ENCODE measurements at places on chromosomes 13 and 19.

GRCh38 chr13:103033999-103034398 lies 32.2 kb downstream of the SLC10A2 start:
- no peak for DNase-seq

DNA sequence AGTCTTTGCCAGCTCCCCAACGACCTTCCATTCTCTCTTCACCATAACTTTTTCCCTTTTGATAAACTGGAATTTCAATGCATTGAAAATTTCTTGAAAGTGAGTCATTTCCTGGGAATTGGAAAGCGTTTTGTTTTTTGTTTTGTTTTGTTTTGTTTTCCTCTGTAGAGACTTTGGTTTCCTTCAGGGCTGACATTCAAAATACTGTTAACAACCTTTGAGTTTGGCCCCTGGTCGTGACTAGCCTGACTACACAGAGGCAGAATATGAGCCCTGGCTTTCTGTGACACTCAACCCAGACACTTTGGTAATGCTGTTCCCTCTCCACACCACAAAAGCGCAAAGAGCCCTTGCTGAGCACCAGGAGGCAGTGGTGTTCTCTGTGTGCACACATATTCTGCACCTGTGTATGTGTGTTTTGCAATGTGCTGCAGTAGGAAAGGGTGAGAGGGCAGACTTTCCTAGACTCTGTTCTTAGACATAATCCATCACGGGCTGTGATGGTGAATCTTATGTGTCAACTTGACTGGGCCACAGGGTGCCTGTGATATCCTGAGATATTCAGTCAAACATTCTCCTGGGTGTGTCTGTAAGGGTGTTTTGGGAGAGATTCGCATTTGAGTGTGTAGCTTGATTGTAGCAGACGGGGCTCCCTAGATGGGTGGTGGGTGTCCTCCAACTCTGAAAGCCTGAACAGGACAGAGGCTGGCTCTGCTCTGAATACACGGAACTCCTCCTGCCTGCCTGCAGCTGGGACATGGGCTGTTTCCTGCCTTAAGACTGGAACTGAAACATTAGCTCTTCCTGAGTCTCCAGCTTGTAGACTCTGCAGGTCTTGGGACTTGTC lies 29.5 kb upstream of the ANKRD10 start:
- DNase-seq, result no peak

DNA sequence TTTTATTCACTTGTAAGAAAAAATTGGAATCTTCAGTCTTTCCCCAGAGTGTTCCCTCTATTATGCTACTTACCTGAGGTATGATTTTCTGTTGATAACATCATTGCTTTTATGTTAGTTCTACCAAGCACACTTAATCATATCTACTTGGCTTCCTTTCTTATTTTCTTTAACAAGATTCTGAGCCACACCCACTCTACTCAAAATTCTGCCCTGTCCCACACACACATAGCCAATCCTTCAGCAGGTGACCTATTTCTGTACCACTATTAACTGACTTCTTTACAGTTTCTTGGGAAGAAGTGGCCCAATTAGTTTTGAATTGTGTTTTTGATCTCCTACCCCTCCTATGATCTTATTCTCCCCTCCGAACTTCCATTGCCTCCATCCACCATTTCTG lies 215.7 kb downstream of the PCDH9 start:
- no peak for DNase-seq

DNA sequence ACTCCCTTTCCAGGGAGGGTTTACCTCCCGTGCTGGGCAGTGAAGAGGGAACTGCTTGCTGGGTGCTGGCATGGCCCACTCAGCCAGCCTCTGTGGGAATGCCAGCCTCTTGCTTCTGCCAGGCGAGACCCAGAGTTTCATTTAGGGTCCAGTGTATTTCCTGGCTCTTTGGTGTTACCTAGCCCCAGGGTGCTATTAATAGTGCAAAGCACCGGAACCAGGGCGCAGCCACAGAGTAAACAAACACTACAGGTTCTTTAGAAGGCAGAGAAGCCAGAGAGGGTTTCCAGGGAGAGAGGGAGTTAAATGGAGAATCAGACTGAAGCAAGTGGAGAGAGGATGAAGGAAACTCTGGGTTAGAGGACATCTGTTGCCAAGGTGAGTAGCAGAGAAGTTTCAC lies 74.9 kb upstream of the SPATA13 start:
- no peak for DNase-seq

DNA sequence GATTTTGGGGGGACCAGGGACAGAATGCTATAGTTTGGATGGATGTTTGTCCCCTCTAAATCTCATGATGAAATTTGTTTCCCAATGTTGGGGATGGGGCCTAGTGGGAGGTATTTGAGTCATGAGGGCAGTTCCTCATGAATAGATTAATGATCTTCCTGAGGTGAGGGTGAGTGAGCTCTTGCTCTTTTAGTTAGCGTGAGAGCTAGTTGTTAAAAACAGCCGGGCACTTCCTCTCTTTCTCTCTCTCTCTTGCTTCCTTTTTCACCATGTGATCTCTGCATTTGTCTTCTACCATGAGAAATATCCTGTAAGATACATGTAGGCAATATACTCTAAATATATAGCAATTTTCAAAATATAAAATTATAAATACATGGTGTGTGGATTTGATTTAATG lies 290.8 kb upstream of the PCDH9 start:
- no peak for DNase-seq

- no peak for DNase-seq
These were observed 251.0 kb downstream of the GPC5 start for GRCh38 chr13:91649456-91649855.

GRCh38 chr13:93976528-93976927 lies 503.0 kb downstream of the DCT start:
- DNase-seq, result no peak

GRCh38 chr13:41707194-41707821 lies 250.0 kb downstream of the RGCC start:
- DNase-seq, result no peak

DNA sequence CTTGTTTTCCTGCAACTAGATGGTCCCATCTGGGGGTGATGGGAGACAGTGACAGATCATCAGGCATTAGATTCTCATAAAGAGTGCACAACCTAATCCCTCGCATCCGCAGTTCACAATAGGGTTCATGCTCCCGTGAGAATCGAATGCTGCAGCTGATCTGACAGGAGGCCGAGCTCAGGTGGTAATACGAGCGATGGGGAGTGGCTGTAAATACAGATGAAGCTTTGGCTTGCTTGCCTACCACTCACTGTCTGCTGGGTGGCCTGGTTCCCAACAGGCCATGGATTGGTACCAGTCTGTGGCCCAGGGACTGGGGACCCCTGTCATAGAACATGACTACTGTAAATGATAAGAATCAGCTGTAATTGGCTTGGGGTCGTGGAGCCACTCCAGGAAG lies 28.0 kb downstream of the WDR88 start:
- DNase-seq, result no peak

DNA sequence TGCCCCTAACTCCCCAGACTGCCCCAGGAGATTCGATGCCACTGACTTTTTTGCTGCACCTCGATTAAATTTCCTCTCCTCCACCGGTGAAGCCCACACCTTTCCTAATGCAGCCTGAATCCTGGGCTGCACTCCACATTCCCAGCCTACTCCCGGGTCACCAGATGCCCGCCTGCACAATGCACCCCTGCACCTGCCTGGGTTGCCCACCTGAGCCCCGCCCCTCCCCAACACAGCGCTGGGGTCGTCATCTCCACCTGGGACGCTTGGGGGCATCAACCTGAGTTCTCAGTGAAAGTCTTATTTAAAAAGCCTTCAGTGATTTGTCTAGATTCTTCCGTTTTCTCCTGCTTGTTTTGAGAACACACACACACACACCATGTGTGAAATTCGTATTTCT lies 24.5 kb upstream of the DPP9 start:
- DNase-seq, result no peak

GRCh38 chr19:17491287-17491686 lies 20.2 kb upstream of the PGLS start:
- DNase-seq, result no peak

GRCh38 chr13:78241278-78241919 lies 322.8 kb upstream of the EDNRB start:
- DNase-seq, result no peak

DNA sequence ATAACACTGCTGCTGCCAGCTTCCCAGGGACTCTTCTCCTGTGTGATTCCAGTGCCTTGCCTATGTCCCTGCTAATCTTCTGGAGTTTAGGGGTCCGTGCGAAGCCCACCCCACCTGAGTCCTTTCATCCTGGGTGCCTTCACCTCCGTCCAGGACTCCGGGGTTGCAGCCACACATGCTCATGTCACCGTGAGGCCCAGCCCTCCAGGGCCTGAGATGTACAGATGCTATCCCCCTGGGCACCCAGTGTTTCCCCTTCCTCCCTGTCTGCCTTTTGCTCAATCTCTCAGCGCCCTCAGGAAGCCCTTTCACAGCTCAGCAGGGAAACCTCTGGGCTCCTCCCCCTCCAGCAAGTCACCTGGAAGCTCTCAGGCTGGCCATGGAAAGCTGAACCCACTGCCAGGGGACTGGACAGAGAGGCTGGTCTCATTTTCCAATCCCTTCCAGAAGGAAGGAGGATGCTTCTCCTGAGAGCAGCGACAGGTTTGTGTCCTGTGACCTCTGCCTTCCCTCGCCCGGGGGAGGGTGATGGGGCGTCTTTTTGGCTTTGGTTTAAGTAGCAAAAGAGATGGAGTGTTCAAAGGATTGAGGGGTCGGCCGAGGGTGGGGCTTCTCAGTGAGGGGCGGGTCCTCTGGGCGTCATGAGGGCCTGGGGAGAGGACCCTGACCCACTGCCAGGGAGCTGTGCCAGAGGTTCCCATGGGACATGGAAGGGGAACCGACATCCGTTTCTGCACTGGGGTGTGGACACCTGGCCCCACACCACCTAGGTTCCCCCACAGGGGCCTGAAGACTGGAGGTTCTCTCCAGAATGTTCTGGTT lies 30.8 kb upstream of the TFDP1 start:
- DNase-seq, result no peak

- DNase-seq, result no peak
These were observed 16.0 kb downstream of the MYO1F start for GRCh38 chr19:8561075-8561764.

DNA sequence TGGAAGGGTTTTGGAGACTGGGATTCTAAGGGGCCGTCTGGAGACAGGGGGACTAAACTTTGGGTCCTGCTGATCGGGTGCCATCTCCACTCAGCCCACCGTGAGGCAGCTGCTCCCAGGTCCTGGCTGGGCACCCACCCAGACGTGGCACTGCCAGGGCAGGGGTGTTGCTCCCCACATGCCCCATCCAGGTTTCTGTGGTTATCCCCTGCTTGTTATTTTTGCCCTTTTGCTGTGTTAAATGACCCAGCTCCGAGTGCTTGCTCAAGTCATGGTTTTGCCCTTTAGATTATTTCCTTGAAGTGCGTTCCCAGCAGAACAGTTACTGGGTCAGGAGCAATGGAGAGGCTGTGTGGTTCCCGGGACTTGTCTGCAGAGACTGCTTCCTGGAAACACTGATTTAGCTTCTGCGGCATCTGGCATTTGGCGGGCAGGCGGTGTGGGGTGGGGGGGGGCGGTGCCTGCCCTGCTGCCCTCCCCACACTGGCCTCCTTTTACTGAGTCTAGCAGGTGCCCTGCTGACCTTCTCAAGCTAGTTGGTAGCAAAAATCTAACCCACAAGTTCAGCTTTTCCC lies 1.9 kb downstream of the RAB11B start:
- DNase-seq, result no peak

GRCh38 chr19:15197942-15198341 lies 2.9 kb downstream of the NOTCH3 start:
- no peak for DNase-seq

DNA sequence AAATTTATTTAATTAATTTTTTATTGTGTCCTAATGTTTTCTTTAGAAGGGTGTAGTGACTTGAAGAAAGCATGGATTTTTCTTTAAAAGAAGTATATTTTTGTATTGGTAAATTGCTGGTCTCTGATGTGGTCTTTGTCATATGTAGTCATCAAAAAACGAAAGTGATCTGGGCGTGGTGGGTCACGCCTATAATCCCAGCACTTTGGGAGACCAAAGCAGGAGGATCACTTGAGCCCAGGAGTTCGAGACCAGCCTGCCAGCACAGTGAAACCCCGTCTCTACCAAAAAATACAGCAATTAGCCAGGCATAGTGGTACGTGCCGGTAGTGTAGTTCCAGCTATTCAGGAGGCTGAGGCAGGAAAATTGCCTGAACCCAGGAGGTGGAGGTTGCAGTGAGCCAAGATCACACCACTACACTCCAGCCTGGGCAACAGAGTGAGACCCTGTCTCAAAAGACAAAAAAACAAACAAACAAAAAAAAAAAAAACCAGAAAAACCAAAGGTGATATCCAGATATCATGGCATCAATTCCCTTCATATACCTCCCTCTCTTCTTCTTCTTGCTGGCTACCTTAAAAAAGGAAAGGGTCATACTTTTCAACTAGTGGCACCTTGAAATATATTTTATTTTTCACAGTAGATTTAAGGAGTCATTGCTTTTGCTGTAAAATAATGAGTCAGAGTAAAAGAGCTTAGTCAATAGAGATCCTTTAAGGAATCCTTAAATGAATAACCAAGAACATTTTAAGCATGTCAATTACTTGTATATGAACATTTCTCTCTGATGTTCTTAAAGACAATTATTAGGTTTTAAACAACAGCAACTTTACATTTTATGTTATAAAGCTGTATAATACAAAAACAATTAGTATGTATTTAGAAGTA lies 19.9 kb downstream of the KCTD4 start:
- DNase-seq, result no peak

Measured in stimulated activated CD8-positive, alpha-beta memory T cell treated with anti-CD3 and anti-CD28 coated beads, Interleukin-2, amount 100 ng/mL, for 48 hours (primary cell).